Endothelial cell of umbilical vein (primary cell): ENCODE measurements at places on chromosomes 6 and 20.

GRCh38 chr20:37727957-37728634, 34.3 kb downstream of the CTNNBL1 start:
- no peak overlapping the region for H3K27ac ChIP-seq
- DNase-seq, result no peak
- H3K27me3 ChIP-seq, result no peaks in the 10 kb centered on the region
- no peak overlapping the region for H3K4me3 ChIP-seq
- H3K36me3 ChIP-seq, result no peaks in the 10 kb centered on the region
- H3K4me1 ChIP-seq, result no peaks in the 10 kb centered on the region

DNA sequence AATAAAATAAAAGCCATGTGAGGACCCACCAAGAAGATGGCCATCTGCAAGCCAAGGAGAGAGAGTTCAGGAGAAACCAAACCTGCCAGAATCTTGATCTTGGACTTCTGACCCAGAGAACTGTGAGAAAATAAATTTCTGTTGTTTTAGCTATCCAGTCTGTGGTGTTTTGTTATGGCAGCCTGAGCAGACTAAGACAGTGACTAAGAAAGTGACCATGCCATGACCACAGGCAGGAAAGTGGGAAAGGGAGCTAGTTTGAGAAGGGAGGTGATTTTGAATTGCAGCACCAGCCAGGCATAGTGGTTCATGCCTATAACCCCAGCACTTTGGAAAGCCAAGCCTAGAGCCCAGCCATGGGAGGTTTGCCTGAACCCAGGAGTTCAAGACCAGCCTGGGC, 21.9 kb upstream of the C6orf62 start:
- no peak overlapping the region for H3K27ac ChIP-seq
- no peaks in the 10 kb centered on the region for H3K36me3 ChIP-seq
- H3K27me3 ChIP-seq, result no peaks in the 10 kb centered on the region
- no peak overlapping the region for H3K4me3 ChIP-seq
- no peak for DNase-seq
- H3K4me1 ChIP-seq, result peaks cover 16% of the 10 kb centered on the region

DNA sequence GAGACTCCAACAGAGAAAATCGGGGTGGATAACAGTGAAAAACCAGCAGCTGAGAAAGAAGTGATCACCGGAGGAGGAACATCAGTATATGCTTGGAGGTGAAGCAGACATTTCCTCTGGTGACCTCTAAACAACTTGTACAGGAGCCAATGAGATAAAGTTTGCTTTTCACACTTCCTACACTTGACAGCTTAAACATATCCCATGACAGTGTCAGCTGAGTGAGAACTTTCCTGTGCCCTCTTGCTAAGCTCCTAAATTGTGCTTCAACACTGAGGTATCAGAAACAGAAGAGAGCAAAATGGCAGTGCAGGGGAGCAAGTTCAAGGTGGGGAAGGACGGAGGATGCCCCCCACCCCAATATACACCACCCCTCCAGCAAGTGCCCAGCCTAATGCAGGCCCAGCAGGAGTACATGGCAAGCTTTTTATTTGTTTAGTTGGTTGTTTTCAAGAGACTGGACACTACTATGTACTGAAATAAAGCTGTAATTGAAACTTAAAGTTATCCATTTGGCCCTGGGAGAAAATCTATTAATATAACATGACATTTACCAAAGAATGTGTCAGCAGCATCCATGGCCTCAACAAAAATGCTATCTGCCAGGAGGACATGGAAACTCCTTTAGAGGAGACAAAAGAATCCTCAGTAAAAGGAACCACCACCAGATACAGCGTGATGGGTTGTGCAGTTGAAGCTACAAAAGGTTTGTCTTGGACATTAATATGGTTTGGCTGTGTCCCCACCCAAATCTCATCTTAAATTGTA, 540.2 kb downstream of the PRKN start:
- H3K4me1 ChIP-seq, result peaks cover 5% of the 10 kb centered on the region
- no peak overlapping the region for H3K27ac ChIP-seq
- DNase-seq, result no peak
- H3K27me3 ChIP-seq, result no peaks in the 10 kb centered on the region

GRCh38 chr6:108622641-108623298, 62.1 kb downstream of the FOXO3 start:
- H3K36me3 ChIP-seq, result no peaks in the 10 kb centered on the region
- H3K4me3 ChIP-seq, result no peak overlapping the region
- H3K27ac ChIP-seq, result no peak overlapping the region

DNA sequence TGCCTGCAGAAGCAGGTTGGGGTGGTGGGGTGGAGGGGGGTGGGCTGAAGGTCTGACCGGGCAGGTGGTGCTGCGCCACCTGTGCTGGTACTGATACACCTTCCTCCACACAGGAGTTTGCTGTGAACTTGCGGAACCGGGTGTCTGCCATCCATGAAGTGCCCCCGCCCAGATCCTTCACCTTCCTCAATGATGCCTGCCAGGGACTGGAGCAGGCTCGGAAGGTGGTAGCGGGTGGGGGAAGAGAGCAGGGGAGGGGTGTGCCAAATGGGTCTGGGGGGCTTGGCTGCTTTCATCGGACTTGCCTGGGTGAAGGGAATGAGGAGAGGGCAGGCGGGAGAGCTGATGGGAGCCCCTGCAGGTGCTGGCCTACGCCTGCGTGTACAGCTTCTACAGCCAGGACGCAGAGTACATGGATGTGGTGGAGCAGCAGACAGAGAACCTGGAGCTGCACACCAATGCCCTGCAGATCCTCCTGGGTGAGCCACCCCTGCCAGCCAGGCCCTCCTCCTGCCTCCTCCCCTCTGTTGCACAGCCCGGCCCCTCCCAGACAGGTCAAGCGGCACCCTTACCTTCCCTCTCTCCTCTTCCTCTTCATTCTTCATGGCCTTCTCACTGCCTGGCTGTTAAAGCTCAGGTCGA, 6.7 kb downstream of the DNPH1 start:
- H3K27ac ChIP-seq, result no peak overlapping the region
- H3K4me3 ChIP-seq, result no peak overlapping the region

GRCh38 chr6:19841181-19841580, 4.0 kb downstream of the ID4 start:
- DNase-seq, result no peak
- no peak overlapping the region for H3K27ac ChIP-seq
- peaks cover 44% of the 10 kb centered on the region for H3K27me3 ChIP-seq

DNA sequence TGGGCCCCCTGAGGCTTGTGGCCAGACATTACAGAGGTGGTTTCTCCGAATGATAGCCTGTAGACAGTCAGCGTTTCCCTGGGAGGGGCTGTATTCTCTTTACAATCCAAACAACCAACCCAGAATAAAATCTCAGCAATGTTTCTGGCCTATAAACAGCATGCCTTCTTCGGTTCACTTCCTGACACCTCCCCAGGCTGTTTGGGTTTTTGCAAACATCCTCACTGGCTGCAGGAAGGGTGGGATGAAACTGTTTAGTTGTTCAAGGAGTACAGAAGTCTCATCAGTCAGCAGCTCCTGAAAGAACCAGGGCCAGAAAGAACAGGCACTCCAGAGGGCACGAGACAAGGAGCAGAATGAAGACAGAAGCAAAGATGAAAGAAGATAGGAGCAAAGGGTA, 350.0 kb downstream of the QKI start:
- no peak overlapping the region for H3K27ac ChIP-seq
- H3K4me1 ChIP-seq, result no peaks in the 10 kb centered on the region
- DNase-seq, result no peak
- H3K4me3 ChIP-seq, result no peak overlapping the region
- no peaks in the 10 kb centered on the region for H3K27me3 ChIP-seq

- no peaks in the 10 kb centered on the region for H3K27me3 ChIP-seq
- no peaks in the 10 kb centered on the region for H3K36me3 ChIP-seq
Observed at GRCh38 chr6:146859206-146859605, 260.4 kb downstream of the ADGB start.

DNA sequence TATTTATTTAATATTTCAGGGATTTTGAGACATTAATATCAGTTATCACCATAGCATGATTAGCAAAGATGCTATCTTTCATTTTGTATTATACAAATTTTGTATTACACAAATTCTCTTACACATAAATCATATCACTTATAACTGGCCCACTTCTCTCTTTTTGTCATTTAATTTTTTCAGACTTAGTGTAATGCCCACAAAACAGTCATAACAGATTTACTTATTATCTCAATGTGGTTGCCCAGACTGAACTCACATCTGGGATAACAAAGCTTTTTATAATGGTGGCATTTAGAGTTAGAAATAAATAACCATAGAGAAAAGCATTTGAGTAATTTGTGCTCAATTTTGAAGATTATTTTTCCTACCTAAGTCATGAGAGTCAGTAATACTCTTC, 148.3 kb downstream of the TFAP2B start:
- no peak for DNase-seq
- H3K4me3 ChIP-seq, result no peak overlapping the region

DNA sequence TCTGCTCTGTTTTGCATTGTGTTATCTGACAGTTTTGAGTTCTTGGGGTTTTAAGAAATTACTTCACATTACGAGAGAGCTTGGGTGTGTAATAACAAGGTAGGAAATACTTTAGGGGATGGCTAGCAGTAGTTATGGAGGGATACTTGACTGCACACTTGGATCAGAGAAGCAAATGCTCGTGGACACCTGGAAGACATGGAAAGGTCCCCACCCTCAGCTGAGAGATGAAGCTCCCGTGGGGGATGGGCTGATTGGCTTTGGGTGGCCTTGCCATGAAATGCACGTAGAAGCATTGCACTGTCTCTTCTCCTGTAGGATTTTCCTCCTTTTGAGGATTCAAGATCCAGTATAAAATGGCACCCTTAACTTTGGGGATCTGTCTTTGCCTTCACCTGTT, 61.5 kb upstream of the UNC93A start:
- no peak overlapping the region for H3K4me3 ChIP-seq
- no peaks in the 10 kb centered on the region for H3K27me3 ChIP-seq

DNA sequence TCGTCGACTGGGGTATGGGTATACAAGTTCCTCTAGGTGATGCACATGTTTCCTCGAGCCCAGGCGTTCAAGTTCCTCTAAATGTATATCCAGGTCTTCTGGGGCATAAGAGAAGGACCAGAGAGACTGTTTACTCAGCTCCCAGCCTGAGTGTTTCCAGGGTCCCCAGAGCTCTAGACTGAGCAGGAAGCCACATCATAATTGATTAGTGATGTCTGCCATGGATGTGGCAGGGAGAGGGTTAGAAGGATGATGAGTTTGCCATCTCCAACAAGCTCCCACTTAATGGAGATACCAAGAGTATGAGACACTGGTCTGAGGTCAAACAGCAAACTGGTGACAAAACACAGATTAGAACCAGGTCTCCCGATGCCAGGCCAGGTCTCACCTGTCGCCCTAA, 74.8 kb downstream of the PREX1 start:
- H3K36me3 ChIP-seq, result no peaks in the 10 kb centered on the region
- peaks cover 19% of the 10 kb centered on the region for H3K4me1 ChIP-seq
- no peak overlapping the region for H3K27ac ChIP-seq
- no peak for DNase-seq
- H3K4me3 ChIP-seq, result no peak overlapping the region

GRCh38 chr20:11922561-11922960, 4.9 kb downstream of the BTBD3 start:
- H3K4me3 ChIP-seq, result no peak overlapping the region
- H3K4me1 ChIP-seq, result peaks cover 3% of the 10 kb centered on the region
- no peak for DNase-seq
- no peak overlapping the region for H3K27ac ChIP-seq
- H3K36me3 ChIP-seq, result peaks cover 2% of the 10 kb centered on the region
- H3K27me3 ChIP-seq, result no peaks in the 10 kb centered on the region

DNA sequence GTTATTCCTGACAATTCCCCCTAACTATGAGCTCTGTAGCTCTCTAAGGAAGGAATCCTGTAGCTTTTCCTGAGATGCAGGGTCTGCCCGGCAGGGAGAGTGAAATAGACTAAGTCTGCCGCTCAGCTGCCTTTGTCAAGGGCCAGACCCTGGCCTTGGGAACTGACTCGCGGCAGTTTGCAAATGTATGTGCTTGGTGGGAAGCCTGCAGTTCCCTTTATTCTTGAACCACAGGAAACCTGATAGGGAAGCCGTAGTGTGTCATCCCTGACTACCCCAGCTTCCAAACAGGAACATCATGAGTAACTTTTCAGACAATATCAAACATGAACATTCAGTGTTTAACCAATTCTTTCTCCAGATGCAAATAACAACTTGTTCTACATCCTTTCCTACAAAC, 78.7 kb upstream of the IFNGR1 start:
- DNase-seq, result peak; percentile 82
- no peak overlapping the region for H3K4me3 ChIP-seq
- peaks cover 11% of the 10 kb centered on the region for H3K4me1 ChIP-seq
- no peaks in the 10 kb centered on the region for H3K36me3 ChIP-seq
- H3K27ac ChIP-seq, result peak overlapping the region; percentile 58
- no peaks in the 10 kb centered on the region for H3K27me3 ChIP-seq

DNA sequence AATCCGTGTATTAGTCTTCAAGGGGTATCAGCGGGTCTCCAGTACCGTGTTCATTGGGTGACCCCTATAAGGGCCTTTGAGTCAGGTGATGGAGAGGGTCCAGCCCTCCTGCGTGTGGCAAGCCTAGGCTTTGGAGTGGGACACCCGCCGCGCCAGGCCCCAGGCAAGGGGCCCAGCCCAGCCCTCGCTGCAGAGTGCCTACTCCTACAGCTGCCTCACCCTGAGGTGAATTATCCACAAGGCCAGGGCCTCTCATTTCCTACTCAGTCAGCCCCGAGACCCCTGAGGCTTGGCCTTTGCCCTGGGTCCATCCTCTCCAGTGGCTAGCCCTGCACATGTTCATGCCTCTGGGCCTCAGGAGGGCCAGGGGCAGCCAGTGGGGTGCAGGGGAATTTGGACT, 45.1 kb downstream of the TMEM242 start:
- H3K4me3 ChIP-seq, result no peak overlapping the region
- peaks cover 7% of the 10 kb centered on the region for H3K4me1 ChIP-seq
- H3K27me3 ChIP-seq, result no peaks in the 10 kb centered on the region
- no peak for DNase-seq
- H3K36me3 ChIP-seq, result no peaks in the 10 kb centered on the region

DNA sequence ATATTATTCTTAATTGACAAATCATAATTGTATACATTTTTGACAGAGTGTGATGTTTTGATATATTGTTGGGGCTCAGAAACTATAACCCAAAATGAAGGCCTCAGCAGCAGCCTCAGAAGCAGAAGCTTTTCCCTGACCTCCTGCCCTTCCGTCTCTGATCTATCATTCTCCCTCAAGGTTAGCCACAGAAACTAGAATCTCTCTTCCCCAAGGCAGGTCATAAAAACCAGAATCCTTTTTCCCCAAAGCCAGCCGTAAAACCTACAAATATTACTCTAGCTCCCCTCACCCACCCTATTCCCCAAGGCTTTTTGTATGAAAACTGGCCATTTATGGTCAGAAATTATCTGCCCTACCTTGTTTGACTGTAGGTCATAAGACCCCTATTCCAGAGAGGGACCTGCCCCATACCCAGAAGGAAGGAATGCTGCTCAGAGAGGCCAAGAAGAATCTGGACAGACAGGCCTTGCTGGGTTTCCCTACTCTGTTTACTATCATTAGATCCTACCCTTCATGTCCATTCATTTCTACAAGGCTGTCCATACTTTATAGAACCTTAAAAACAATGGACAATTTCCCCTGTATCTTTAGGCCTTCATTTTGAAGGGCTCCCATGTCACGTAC, 14.5 kb downstream of the OR2B2 start:
- no peak overlapping the region for H3K4me3 ChIP-seq
- no peak for DNase-seq
- no peak overlapping the region for H3K27ac ChIP-seq
- H3K4me1 ChIP-seq, result peaks cover 8% of the 10 kb centered on the region

- H3K4me1 ChIP-seq, result peaks cover 19% of the 10 kb centered on the region
- peaks cover 2% of the 10 kb centered on the region for H3K36me3 ChIP-seq
- H3K27ac ChIP-seq, result peak overlapping the region; percentile 94
- DNase-seq, result peak; percentile 71
Observed at GRCh38 chr6:21596949-21597682, 3.6 kb downstream of the SOX4 start.

GRCh38 chr20:45391559-45391958, 13.4 kb upstream of the TP53TG5 start:
- H3K4me1 ChIP-seq, result peaks cover 3% of the 10 kb centered on the region
- H3K27me3 ChIP-seq, result no peaks in the 10 kb centered on the region
- no peak for DNase-seq
- no peak overlapping the region for H3K27ac ChIP-seq
- no peak overlapping the region for H3K4me3 ChIP-seq
